ENCODE measurements at places on chromosomes 1 and 21.

DNA sequence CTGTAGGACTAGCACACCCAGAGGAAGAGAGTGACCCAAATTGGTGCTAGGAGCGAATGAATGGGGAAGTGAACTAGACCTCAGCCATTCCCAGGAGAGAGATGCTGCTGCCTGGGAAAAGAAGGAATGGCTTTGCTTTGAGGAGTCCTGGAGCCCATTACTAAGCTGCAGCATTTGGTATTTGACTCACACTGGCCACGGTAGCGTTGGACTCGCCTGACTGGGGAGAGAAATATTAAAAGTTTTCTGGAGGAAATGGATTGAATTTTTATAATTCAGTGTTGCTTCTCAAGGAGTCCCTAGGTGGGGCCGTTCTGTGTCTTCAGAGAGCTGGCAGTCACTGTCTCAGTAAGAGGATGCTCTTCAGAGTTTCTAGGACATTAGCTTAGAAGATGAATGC is 40.2 kb downstream of the PIK3CD start:
- H3K4me1 ChIP-seq: peaks cover 69% of the 10 kb centered on the region
- peaks cover 57% of the 10 kb centered on the region for H3K36me3 ChIP-seq
- H3K27me3 ChIP-seq: no peaks in the 10 kb centered on the region
- H3K4me3 ChIP-seq: peak overlapping the region; percentile 84
- no peak for DNase-seq

- H3K4me1 ChIP-seq: peaks cover 9% of the 10 kb centered on the region
- no peak for DNase-seq
- H3K27ac ChIP-seq: no peak overlapping the region
- no peak overlapping the region for H3K4me3 ChIP-seq
- H3K36me3 ChIP-seq: peaks cover 4% of the 10 kb centered on the region
These were observed 145.2 kb upstream of the ERG start for GRCh38 chr21:38643404-38644023.

GRCh38 chr1:97379387-97380075 is 541.3 kb downstream of the DPYD start:
- no peaks in the 10 kb centered on the region for H3K27me3 ChIP-seq
- H3K36me3 ChIP-seq: peaks cover 4% of the 10 kb centered on the region
- H3K4me1 ChIP-seq: peaks cover 6% of the 10 kb centered on the region

- H3K27me3 ChIP-seq: peaks cover 12% of the 10 kb centered on the region
- H3K4me1 ChIP-seq: no peaks in the 10 kb centered on the region
- H3K4me3 ChIP-seq: no peak overlapping the region
- H3K36me3 ChIP-seq: no peaks in the 10 kb centered on the region
- no peak for DNase-seq
- no peak overlapping the region for H3K27ac ChIP-seq
These were observed 195.8 kb downstream of the MATN1 start for GRCh38 chr1:30527511-30528140.

DNA sequence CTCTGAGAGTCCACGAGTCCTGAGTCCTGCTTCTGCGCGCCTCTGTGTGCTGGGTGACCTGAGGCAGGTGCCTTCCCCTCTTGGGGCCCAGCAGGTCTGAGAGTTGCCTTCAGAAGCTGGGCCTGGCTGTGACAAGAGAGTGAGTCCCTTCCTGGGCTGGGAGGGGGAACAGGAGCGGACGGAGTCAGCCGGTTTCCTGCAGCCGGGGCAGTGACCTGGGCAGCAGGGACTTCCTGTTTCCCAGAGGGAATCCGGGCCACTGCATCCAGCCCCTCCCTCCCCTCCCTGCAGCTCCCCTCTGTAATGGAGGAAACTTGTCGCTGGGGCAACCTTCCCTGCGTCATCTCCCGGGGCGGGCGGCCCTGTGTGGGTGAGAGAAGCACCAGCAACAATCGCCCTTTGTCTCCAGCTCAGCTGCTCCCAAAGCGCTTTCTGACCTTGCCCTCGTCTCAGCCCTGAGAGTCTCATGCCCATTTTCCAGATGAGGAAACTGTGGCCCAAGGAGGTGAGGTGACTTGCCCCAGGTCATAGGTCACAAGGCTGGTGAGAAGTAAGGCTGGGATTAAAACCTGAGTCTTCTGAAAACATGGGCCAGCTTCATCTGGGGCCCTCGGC is 61.1 kb downstream of the SDC3 start:
- H3K4me3 ChIP-seq: no peak overlapping the region
- no peaks in the 10 kb centered on the region for H3K36me3 ChIP-seq
- H3K27ac ChIP-seq: no peak overlapping the region
- peaks cover 49% of the 10 kb centered on the region for H3K27me3 ChIP-seq
- no peak for DNase-seq
